Stimulated activated CD8-positive, alpha-beta memory T cell treated with anti-CD3 and anti-CD28 coated beads, Interleukin-15, amount 100 ng/mL, for 24 hours (primary cell): ENCODE measurements at places on chromosomes 7 and 10.

DNA sequence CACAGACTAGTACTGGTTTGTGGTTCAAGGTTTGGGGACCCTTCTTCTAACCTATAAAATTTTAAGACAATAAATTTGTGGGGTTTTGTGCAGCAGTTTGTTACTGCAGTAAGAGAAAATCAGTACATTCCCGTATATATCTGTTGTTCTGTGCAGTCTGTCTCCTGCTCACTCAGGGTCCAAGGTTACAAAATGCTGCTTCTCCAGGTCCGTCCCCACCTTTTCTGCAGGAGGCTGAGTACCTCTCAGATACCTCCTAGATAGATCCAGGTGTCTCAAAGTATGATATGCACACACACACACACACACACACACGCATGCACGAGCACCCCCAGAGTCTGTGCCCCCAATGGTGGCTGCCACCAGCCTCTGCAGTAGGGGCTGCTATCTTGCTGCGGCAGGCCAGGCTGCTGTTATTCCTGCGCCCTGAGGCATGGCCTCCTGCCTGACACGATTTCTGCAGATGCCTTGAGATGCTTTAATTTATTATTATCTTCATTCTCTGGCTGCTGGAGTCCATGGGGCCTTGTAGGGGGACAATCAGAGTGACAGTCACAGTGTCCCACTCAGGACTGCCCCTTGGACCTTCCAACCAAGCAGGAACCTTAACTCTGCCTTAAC is 25.2 kb upstream of the ASL start:
- DNase-seq, result no peak

GRCh38 chr10:88707429-88708155 is 1.5 kb downstream of the LIPK start:
- DNase-seq, result no peak

DNA sequence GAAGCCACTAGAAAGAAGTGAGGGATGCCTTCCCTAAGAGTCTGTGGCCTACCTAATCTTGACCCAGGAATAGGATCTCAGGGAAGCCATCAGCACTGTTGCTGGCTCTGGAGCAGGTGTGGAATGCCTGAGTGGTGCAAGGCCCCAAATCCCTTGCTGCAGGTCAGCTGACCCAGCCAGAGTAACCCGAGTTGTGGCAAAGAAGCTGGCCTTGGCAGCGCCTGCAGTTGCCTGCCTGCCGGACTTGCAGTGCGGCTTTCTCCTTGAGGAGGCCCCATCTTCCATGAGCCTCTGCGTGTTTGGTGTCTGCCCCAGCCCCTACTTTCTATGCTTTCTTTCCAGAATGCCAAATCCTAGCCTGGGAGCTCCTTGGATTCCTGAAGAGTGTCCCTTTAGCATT is 5.8 kb downstream of the KIAA1217 start:
- DNase-seq, result no peak

- no peak for DNase-seq
These were observed 1.3 kb upstream of the TAS2R38 start for GRCh38 chr7:141974831-141975230.

- DNase-seq, result no peak
These were observed 7.3 kb downstream of the LRRN3 start for GRCh38 chr7:111098011-111098925.

DNA sequence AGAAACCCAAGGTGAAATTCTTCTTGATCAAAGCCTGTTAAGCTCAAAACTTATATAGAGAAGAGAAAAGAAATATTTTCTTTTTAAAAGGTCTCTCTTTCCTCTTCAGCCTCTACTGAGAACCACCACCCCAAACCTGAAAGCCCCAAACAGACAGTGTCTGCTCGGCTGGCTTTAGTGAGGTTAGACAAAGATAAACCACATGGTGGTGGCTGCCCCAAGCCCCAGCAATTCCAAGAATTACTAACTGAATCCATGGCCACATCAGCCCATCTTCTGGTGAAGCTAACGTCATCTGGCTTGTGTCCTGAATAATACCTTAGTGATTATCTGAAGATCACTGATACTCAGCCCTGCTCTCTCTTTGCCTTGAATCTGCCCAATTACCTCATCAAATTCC is 275.0 kb downstream of the ELMO1 start:
- DNase-seq, result no peak

- DNase-seq, result no peak
These were observed 84.9 kb downstream of the NPTX2 start for GRCh38 chr7:98702021-98702420.

DNA sequence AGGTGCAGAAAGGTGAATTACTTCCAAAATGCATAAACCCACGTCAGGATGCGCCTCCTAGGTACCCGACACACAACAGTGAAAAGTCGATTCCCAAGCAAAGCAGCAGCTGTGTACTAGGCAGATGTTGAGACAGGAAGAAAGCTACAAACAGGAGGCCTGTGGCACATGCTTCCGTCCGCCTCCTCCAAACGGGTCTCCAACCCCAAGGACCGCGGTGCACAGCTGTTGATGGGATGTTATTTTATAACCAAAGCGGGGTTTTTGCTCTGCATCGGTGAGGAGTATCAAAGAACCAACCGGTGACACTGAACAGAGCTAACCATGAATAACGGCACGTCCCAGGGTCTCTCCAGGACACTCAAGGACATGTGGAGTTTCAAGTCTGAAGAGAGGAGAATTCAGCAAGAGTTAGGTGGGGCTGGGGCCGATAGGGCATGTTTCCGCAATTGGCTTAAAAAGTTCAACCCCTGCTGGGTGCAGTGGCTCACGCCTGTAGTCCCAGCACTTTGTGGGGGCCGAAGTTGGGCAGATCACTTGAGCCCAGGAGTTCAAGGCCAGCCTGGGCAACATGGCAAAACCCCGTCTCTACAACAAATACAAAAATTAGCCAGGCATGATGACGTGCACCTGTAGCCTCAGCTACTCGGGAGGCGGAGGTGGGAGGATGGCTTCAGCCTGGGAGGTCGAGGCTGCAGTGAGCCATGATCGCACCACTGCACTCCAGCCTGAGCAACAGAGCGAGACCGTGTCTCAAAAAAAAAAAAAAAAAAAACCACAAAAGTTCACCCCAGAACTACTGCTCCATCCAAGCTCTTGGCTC is 108.0 kb downstream of the SMURF1 start:
- DNase-seq, result no peak

- DNase-seq, result no peak
These were observed 382.3 kb upstream of the MTPN start for GRCh38 chr7:136359333-136359903.

DNA sequence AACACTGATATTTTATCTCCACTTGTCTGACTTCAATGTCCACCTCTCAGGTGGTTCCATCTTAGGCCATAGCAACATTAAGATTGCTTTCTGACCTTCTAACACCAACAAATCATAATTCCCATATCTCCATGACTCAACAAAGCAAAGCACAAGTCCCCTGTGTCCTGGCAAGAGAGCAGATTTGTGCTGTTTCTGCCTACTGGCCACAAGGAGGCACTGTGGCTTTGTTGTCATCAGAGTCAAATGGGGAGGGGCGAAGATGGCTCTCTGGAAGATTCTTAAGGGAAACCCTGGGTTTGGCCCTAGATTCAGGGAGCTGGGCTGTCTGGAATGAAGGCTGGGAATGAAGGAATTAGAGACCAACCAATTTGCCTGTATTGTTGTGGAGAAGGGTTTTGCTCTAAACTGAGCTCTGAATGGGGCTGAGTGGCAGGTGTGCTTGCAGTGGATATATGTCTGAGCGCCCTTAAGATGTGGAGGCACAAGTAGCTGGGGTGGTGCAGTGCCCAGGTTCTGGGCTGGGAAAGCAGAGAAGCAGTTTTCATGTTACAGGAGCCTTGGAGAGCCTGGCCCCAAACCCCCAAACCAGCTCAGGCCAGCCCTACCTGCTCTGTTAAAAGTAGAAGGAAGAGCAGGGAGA is 154.8 kb upstream of the PRSS58 start:
- no peak for DNase-seq
